ENCODE measurements at places on chromosomes 7 and 10.
A peak's percentile ranks its signal among the peaks of the same experiment; 100 is the strongest.

DNA sequence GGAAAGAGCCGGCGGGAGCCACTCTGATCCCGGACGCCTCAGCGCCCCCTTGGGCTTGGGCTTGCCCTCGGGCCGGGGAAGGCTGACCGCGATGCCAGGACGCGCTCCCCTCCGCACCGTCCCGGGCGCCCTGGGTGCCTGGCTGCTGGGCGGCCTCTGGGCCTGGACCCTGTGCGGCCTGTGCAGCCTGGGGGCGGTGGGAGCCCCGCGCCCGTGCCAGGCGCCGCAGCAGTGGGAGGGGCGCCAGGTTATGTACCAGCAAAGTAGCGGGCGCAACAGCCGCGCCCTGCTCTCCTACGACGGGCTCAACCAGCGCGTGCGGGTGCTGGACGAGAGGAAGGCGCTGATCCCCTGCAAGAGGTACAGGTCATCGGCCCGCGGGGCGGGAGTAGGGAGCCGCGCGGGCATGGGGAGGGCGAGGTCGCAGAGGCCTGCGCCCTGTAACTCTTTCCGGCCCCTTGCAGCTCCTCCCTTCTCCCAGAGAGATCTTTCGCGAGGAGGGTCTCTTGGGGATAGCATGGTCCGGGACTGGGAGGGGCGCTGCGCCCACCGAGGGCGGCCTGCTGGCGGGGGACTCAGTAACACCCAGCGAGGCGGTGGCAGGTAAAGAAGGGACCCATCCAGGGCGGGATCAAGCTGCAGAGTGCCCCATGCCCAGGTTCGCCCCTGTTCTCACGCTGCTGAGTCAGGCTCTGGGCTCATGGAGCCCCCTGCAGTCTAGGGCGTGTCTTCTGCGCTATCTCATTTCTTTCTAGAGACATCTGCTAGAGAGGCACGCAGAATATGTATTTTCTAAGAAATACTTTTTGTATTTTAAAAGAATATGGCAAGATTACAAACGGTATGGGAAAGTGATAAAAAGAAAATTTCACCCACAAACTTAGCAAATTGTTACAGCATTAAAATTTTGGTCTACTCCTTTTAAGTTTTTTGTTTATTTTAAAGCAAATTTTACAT, 687 bp downstream of the EPDR1 start:
- DNase-seq = peak; percentile 17

DNA sequence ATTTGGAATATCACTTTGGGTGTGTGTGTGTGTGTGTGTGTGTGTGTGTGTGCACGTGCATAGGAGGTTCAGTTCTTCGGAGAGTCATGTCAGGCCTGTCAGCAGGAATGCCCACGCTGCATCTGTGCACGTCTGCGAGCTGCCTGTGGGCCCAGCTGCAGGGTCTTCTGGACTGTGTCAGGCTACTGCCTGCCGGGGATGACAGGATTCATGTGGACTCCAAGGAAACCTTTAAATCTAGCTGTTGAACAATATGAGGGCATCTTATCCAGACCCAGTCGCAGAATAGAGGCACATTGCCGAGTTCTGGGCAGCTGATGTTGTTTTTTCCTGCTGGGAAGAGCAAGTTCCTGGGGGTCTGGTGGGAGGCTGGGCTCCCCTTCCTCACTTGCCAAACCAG, 19.0 kb downstream of the AQP1 start:
- no peak for DNase-seq

GRCh38 chr7:141366091-141366621, 185.1 kb upstream of the AGK start:
- DNase-seq = no peak

GRCh38 chr7:134378562-134378961, 61.8 kb upstream of the SLC35B4 start:
- DNase-seq = no peak

GRCh38 chr10:77637532-77638320, at the start of gene KCNMA1:
Gene KCNMA1 (minus strand): TSS chr10:77637808.
- peak; percentile 44 for DNase-seq

DNA sequence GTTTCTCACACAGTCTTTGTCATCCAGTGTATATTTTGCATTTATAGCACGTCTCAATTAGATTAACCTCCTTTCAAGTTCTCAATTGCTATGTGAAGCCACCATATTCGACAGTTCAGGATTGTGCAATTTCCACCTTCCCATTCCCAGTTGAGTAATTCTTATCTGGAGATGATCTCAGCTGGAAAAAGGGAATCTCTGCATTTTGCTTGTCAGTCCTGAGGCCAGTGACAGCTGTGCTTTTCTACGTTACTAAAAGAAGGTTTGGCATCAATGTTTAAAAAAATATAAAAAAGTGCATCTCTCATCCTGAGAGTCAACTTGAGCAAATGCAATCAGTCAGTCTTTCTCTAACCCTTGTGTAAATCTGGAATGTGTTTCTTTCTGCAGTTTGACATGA, 247.7 kb downstream of the PRKG1 start:
- no peak for DNase-seq

GRCh38 chr7:66308411-66308810, 103.3 kb downstream of the TPST1 start:
- DNase-seq = no peak

DNA sequence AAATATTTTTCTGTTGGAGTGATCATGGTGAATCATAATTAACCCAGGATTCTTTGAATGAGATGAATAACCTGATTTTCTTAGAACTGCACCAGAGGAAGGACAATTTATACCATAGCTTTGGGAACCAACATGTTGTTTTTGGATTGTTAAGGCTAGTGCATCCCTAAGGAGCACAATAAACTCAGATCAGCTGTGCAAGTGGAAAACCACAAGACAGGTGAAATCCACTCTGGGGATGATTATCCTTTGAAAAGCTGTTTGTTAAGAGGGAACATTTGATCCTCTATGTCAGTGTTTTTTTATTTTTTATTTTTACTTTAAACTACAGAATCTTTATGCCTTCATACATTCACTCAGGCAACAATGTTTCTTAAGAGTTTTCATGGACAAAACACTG, 232.1 kb upstream of the PCLO start:
- DNase-seq = no peak

GRCh38 chr10:110535958-110536891, 31.3 kb upstream of the SMC3 start:
- DNase-seq = peak; percentile 98

DNA sequence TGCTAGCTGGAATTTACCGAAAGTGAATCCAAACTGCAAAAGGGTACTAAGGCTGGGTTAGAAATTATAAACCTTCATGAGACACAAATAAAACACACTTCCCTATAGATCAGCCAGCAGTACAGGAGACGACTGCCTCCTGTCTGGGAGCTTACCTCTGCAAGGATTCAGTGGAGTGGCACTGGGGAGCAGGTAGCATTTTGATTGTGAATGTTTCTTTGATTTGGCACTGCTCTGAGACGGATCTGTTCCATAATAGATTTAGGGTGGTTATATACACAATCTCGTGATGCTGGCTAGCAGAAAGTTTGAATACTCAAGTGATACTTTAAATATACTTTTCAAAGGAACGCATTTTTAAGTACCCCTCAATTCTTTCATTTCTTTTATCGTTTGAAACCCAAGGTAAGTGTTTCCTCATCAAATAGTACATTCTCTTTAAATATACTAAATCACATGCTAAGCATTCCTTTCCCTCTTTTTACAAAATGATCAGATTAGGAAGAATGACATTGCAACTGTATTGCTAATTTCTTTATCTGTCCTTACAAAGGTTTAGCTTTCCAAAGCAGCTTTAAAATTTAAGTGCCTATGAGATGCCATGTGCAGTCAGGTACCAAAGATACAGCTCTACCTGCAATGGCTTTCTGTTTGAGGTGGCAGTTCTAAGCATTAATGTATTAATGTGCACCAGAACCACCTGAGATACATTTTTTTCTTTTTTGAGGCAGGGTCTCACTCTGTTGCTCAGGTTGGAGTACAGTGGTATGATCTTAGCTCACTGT, 20.6 kb upstream of the CHCHD3 start:
- no peak for DNase-seq

- no peak for DNase-seq
Measured at GRCh38 chr10:116796469-116796868, 52.8 kb upstream of the ENO4 start.

- no peak for DNase-seq
Measured at GRCh38 chr7:61111-61510, 131.3 kb upstream of the FAM20C start.

- DNase-seq = no peak
Measured at GRCh38 chr10:116769791-116770190, 27.4 kb upstream of the HSPA12A start.

GRCh38 chr7:73987298-73987697, 40.7 kb upstream of the ELN start:
- no peak for DNase-seq

- DNase-seq = peak; percentile 47
Measured at GRCh38 chr10:112461029-112461887, 14.2 kb downstream of the VTI1A start.

GRCh38 chr7:151468217-151469018, 28.5 kb upstream of the CRYGN start:
- DNase-seq = no peak

- DNase-seq = no peak
Measured at GRCh38 chr10:60669501-60669900, 108.8 kb upstream of the CDK1 start.

- no peak for DNase-seq
Measured at GRCh38 chr10:117745301-117745700, 202.8 kb downstream of the EMX2 start.

DNA sequence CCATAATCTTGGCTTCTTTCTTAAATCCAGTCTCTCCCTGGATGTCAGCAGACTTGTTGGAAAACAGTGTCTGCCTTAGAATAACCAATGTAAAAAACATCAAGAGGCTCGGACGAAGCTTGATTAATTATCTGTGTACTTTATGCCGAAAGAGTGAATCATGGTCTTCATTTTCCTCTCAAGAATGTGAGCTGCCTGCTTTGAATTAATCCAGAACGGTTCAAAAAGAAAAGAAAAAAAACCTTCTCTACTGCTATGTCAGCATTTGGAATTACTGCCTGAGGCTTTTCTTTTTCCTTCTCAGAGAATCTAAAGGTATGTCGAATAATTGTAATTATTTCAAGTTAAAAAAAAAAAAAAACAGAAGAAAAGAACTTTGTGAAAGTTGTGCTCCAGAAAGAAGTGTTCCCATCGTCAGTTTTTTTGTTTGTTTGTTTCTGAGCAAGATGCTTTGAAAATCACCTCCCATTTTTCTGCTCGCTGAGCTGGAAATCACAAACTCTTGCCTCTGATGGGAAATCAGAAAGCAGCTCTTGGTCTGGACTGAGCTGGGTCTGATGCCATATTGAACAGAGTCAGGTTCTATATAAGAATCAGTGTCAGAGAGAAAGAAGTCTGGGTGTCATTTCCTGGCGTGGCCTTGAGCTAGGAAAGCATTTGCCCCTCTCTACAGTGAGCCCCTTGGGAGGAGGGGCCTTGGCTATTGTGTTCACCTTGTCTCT, 20.2 kb downstream of the PLPP4 start:
- no peak for DNase-seq

DNA sequence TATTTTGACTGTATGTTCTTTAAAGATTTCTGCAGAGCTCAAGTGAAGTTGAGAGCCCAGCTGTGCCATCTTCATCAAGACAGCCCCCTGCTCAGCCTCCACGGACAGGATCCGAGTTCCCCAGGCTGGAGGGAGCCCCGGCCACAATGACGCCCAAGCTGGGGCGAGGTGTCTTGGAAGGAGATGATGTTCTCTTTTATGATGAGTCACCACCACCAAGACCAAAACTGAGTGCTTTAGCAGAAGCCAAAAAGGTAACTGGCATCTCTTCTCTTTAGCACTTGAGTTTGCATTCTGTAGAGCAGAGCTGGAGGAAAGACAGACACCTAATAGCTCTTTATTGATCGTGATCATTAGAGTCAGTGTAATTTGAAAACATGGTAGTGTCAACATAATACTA, 33.7 kb downstream of the MCM10 start:
- DNase-seq = no peak

GRCh38 chr10:13815756-13816155, 229.0 kb downstream of the PRPF18 start:
- DNase-seq = no peak

- DNase-seq = no peak
Measured at GRCh38 chr7:919924-920341, 34.5 kb downstream of the ADAP1 start.

DNA sequence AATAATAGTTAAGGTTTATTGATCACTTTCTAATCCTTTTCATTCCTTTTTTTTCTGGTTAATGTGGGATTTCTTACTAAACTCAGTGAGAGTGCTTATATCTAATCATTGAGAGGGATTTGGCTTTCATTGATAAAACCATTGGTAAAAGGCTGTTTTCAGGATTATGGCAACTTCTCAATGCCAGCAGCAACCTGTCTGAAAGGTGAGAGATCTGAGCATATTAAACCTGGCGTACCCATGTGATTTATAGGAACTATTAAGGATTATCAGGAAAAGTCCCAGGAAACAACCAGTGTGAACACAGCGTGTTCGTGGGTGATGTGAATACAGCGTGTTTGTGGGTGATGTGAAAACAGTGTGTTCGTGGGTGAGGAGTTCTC, 65.9 kb downstream of the PDIA4 start:
- DNase-seq = no peak

- DNase-seq = peak; percentile 75
Measured at GRCh38 chr7:150685219-150686029, at the start of gene GIMAP2. Gene GIMAP2 (plus strand): TSS chr7:150685706. CDS start chr7:150687060, 1,354 bp downstream.

GRCh38 chr10:15169555-15170401, 1.3 kb upstream of the NMT2 start:
- no peak for DNase-seq

DNA sequence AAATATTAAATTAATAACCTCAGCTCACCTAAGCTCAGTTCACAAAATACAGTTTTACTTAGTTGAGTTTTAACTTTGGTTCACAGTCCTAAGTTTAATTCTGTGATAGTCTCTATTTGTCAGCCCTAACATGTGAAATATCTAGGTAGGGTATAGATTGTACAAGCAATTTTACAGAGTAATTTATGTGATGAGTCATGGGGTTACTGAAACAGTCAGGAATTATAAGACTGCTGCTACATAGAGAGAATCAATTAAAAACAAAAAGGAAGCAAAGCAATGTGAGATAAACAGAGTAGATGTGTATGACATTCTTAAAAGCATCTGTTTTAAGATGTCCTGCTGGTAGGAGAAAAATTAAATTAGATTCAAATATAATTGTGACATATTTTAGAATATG, 1018.2 kb upstream of the KCND2 start:
- DNase-seq = no peak

GRCh38 chr7:88500131-88500530, 193.4 kb upstream of the STEAP4 start:
- DNase-seq = no peak

- peak; percentile 58 for DNase-seq
Measured at GRCh38 chr10:133230387-133231195, 574 bp downstream of the UTF1 start.
